T1000 (cell line): ENCODE measurements at places on chromosomes 4 and X.

DNA sequence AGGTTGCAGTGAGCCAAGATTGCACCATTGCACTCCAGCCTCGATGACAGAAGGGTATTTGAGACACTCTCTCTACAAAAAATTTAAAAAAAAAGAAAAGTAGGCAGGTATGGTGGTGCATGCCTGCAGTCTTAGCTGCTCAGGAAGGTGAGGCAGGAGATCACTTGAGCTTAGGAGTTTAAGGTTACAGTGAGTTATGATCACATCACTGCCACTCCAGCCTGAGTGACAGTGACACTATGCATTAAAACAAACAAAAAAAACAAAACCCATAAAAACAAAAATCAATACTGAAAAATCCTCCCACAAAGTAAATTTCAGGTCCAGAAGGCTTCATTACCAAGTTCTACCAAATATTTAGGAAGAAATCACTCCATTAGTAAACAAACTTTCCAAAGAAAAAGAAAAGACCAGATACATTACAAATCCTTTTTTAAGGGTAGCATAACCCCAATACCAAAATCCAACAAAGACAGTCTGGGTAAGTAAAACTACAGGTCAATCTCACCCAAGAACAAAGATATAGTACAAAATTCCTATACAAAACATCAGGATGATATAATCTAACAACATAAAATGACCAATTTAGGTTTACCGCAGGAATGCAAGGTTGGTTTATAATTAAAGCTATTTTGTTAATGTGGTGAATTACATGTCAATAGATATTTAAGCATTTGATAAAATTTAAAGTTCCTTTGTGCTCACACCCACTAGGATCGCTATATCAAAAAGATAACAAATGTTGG is 11.7 kb downstream of the NELFA start:
- no peak for DNase-seq

DNA sequence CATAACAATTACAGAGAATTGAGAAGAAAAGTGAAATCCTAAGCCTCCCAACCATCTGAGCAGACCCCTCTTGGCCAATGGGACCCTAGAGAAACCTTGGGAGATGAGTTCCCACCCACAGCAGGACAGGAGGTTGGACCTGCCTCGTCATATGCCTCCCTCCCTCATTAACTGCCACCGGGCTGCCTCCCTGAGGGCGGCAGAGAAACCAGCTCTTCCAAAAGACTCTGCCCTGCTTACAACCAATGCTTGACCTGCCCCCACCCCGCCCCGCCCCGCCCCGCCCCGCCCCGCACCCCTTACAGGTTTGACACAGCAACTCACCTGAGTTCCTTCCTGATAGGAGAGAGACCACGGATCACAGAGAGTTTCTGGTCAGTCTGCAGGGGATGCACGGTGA is 86.1 kb downstream of the ADRA2C start:
- DNase-seq: no peak

- peak; percentile 4 for DNase-seq
Observed at GRCh38 chr4:75916091-75916661, 13.9 kb upstream of the PPEF2 start.

DNA sequence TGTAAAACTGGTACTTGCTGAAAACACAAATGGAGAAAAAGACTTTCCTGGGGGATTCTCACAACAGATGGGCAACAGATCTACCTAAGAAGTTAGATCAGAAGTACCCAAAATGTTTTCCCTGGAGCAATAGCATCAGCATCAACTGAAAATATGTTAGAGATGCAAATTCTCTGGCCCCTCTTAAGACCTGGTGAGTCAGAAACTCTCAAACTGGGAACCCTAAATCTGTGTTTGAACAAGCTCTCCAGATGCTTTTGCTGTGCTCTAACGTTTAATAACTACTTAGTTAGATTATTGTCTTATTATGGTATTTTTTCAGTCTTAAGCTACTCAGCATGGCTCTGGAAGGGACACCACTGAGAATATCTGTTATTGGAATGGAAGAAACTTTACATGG is 55.2 kb upstream of the TRPC3 start:
- DNase-seq: no peak

DNA sequence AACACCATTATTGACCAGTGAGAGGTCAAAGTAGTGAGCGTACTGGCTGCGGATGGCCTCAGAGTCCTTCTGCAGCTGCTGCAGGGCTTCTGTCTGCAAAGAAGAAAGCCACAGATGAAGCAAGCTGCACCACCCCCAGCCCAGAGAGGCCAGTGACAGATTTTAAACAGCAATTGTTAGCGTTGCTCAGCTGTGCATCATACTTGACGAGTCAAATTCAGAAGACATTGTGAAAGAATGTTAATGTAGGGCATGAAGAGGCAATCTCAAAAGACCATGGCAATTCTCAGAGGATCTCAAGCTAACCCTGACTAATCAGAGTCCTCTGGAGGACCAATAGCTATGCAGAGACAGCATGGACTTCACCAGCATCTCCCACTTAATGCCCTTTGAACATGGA is 16.6 kb downstream of the DKC1 start:
- DNase-seq: no peak

DNA sequence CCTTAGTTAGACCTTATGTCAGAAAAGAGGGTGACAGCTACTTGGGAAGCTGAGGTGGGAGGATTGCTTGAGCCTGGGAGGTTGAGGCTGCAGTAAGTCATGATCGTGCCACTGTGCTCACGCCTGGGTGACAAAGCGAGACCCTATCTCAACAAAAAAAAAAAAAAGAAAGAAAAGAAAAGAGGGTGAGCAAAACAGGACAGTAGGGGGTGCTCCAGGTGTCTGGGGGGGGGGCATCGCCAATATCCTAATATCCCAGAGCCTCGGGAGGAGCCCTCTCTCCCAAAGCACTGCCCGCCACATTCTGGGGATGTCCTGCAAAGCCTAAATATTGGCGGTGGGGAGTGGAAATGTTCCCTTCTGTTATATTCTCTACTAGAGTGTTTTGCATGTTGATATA is 120.9 kb upstream of the TBL1X start:
- DNase-seq: no peak

DNA sequence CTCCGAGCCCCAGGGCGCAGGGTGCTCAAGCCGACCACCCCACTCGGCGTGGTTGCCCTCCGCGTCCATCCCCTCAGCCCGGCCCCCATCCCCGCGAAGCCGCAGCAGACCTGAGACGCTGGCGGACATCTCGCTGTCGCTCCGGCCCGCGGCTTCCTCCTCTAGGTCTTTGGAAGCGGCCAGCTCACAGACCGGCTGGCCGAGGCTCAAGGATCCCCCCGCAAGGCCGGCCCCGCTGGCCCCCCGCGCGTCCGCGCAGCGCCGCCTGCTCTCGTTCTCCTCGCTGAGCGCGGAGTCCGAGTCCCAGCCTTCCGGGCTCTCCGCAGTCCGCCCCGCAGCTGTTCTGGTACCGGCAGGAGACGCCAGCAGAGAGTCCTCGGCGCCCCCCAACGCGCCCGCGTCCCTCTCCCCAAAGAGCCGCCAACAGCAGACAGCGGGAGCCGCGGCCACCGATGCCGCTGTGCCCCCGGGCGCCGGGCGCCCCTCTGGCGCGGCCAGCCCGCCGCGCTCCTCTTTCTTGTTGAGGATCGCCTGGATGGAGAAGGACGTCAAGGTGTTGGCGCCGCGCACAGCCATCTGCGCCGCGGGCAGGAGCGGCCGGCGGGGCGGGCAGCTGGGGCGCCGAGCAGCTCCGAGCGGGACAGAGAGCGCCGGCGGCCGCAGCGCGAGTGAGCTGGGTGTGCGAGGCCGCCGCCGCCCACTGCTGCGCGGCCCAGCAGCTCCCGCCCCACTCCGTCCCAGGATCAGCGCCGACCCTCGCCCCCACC is at the start of gene NKX3-2:
Gene NKX3-2, minus strand, starts transcription at position 670 of the 767 bp plus-strand sequence. Its CDS starts 94 bp downstream, at position 576.
- DNase-seq: peak; percentile 75

DNA sequence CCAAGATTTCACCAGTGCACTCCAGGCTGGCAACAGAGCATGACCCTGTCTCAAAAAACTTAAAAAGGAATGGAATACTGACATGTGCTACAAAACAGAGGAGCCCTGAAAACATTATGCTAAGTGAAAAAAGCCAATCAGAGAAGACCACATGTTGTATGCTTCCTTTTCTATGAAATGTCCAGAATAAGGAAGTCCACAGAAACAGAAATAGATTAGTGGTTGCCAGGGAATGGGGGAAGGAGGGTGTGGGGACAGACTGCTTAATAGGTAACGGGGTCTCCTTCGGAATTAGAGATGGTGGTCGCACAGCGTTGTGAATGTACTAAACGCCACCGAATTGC is 30.1 kb upstream of the KIAA0232 start:
- no peak for DNase-seq

DNA sequence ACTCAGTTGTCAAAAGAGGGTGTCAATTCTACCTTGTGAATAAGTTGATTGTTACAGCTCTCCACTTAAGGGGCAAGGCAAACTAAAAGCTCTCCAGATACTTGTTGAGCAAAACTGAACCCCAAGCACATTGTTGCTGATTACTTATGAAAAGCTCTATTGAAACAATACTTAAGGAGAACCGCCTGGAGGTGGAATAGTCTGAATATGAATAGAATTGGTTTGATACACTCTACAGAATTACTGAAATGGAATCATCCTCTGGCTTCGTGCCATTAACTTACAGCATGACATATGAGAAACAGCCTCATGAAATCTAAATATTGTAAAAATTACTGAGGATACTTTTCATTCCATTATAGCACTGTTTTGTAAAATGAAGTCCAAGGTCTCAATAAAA is 127.0 kb upstream of the SH3RF1 start:
- no peak for DNase-seq

DNA sequence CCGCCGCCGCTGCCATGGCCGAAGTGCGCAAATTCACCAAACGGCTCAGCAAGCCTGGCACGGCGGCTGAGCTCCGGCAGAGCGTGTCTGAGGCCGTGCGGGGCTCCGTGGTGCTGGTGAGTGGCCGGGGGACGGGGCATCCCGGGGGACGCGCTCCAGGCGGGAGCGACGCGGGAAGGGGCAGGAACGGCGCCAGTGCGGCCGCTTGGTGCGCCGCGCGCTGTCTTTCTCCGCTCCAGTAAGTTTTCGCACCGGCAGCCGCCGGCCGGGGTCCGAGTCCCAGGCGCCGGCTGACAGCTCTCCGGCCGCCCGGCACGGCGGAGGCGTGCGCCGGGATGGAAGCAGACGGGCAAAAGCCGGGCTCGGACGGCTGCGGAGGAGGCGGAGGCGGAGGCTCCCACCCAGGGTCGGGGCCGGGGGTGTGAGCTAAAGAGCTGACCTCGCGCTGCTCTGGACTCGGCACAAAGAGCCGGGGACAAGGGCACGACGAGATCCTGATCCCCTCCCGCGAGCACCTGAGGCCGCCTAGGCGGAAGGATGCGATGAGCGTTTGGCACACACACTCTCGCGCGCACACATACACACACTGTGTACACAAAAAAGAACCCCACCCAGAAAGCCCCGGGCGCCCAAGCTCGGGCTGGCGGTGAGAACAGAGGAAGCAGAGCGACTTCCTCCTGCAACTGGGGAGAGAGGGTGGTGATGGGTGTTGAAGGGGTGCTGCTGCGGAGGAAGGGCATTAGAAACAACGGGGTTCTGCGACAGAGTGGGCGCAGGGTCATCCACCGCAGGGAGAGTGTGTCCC is 545 bp downstream of the DOCK11 start:
- no peak for DNase-seq

DNA sequence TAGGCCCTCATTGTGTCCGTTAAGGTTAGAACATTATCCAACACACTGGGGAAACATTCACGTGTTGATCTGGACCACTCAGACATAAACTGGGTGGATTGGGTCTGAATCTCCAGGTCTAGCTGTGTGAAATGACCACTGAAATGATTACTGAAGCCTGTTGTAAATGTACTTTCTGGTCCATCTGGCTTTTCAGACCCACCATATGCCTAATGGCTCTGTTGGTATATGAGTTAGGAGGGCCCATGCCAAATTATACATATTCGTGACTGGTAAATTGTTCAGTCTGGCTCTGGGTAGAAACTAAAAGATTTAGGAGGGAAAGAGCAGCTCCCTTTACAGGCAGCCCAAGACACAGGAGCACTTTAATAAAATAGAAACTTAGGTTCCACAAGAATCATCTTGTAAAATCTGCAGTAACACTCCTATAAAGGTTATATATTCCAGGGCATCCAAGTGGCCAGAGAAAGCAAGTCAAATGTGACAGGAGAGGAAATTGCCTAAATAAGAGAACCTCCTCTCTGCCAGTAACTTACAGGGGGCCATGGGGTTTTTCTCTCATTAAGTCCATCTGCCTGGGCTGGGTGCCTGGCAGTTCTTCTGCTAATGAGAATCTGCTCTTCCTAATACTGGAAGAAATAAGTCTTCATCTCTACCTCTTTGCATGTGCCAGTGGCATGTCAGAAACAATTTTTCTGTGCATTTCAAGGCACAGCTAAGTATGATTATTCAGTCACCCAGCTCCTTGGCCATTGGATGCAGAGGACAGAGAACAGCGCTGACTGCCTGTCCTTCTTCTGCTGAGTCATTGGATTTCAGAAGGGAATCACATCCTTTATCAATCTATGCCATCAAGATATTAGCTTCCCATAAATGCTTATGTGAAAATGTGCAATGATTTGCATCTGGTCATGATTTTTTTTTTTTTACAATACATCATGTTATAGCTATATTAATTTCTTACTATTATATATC is 112.6 kb downstream of the GLRA2 start:
- no peak for DNase-seq

DNA sequence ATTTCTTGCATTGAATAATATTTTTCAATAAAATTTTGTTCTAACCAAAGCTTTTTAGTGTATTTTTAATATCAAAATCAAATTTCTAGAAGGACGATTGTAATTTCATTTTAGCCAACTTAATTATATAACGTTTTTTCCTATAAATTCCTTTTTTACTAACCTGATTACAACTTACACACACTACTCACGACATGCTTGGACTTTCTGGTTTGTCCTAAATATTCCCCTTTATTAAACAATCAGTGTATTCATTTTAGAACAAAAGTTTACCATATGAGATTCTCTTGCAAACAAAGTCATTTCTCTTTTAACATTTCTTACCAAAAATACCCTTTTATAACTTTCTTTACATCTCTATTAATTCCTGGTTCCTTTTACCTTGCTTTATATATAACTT is 173.7 kb downstream of the PWWP3B start:
- no peak for DNase-seq

- DNase-seq: no peak
Observed at GRCh38 chr4:2813446-2814405, 20.8 kb downstream of the SH3BP2 start.

- no peak for DNase-seq
Observed at GRCh38 chrX:64842492-64842891, 133.8 kb downstream of the ZC4H2 start.

DNA sequence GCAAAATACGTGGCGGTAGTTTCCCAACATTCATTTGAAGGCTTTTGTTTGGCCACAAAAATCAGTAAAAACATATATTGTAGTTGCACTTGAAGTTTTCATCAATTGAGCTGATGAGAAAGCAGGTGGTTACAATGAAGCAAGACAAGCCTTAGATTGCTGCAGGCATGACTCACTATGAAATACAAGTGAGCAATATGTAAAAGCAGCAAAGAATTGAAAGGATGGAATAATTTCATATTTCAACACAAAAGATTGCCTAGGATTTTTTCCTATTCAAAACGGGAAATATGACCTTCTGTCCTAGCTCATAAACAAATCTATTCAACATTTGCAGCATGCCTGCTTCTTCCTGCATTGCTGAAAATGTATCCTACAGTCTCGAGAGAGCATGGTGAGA is 190.9 kb upstream of the BANK1 start:
- no peak for DNase-seq

- DNase-seq: no peak
Observed at GRCh38 chrX:17005712-17006368, 59.4 kb downstream of the REPS2 start.
